ENCODE measurements at places on chromosomes 5 and 9.

- no peak for DNase-seq
These were observed 35.2 kb upstream of the SPARC start for GRCh38 chr5:151721812-151722391.

GRCh38 chr5:80181618-80182211 lies 74.1 kb downstream of the SERINC5 start:
- DNase-seq = no peak

DNA sequence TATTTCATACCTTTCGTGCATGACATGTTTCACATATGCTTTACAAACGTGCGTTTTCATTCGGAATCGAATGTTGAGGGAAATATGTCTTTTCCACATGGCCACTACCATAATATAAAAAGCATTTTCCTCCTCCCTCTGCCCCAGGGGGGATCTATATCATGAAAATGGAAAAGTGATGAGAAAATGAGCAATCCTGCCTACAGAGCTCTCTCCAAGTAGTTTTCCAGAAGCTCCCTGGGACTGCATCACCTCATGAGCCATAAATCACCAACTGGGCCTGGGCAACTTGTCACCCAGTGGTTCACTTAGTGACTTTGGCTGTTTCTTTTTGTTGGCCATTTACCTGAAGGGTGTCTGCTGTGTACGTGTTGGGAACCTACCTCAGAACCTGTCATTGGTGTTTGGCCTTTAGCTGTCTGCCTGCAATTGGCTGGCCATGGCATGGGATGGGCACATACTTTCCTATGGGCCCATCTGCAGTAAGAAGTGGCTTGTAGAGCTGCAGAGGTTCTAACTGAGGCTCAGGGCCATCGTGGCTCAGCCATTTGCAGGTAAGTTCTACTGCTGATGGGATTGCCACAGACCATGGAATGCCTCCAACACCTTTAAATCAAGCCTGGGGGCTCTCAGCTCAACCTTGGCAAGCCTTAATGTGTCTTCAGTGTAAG lies 9.5 kb upstream of the TIFAB start:
- DNase-seq = no peak

- DNase-seq = no peak
These were observed 54.0 kb upstream of the SPATA31D4 start for GRCh38 chr9:81874250-81874649.

- DNase-seq = no peak
These were observed 138.9 kb upstream of the IRX4 start for GRCh38 chr5:2021484-2022176.

DNA sequence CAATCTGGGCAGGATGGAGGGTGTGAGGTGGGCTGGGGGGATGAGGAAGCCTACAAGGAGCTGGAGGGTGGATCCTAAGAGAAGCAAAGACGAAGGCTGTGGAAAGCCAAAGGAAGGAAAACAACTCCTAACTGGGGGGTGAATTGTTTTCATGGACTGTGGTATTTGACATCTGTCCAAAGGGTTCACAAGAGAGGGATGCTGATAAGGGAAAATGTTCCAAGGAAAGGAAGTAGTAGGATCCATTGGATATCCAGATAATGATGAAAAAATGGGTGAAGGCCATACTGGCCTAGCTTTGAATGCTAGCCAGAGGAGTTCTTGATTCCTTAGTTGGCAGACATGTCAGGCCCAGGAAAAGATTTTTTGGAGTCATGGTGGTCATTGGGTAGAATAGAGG lies 51.8 kb upstream of the FOXI1 start:
- DNase-seq = no peak

DNA sequence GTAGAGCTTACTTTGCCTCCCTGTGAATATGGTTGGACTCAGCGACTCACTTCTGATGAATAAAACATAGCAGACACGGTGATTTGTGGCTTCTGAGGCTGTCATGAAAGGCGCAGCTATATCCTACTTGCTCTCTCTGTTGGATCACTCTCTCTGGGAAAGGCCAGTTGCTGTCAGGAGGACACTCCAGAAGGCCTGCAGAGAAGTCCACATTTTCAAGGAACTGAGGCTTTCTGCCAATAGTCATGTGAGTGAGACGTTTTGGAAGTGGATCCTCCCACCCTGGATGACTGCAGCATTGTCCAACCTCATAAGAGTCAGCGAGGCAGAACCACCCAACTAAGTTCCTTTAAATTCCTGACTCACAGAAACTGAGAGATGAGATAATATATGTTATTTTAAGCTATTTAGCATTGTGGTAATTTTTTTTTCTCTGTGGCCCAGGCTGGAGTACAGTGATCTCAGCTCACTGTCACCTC lies 156.0 kb upstream of the MAST4 start:
- DNase-seq = no peak

GRCh38 chr9:93520523-93520922 lies 55.9 kb upstream of the PHF2 start:
- no peak for DNase-seq

GRCh38 chr5:145536133-145536532 lies 299.0 kb downstream of the PRELID2 start:
- DNase-seq = no peak

DNA sequence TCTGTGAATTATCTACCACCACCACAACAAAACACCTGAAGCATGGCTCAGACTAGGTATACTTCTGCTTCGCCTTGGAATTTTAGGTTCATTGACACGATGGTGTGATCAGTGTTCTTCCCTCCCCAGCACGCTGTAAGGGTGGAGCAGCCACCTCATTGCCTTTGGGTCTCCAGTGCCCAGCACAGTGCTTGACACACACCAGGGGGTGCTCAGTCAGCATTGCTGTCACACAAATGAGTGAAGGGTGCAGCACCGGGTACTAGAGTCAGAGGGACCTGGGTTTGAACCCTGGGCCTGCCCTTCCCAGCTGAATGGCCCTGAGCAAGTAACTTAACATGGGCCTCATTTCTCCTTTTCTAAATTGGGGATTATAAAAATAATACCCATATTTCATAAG lies 9.9 kb upstream of the ANGPTL2 start:
- no peak for DNase-seq

DNA sequence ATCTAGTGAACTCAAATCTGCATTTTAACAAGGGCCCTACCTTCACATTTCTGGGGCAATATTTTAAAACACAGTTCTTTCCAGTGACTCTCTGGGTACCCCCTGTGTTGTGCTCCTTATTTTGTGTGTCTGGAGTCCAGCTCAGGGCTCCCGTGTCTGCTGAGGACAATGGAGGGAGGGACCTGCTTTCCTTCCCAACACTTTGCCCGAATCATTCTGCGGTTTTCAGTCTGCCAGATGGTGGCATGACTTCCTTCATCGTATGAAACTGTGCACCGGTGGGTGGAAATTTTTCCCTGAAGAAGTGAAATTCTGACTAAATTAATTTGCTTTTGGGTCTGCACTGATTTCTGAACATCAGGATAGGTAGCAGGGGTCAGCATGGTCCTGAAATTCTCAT lies 153.6 kb upstream of the CD180 start:
- no peak for DNase-seq

- no peak for DNase-seq
These were observed 120.1 kb upstream of the CCL21 start for GRCh38 chr9:34830068-34830467.

DNA sequence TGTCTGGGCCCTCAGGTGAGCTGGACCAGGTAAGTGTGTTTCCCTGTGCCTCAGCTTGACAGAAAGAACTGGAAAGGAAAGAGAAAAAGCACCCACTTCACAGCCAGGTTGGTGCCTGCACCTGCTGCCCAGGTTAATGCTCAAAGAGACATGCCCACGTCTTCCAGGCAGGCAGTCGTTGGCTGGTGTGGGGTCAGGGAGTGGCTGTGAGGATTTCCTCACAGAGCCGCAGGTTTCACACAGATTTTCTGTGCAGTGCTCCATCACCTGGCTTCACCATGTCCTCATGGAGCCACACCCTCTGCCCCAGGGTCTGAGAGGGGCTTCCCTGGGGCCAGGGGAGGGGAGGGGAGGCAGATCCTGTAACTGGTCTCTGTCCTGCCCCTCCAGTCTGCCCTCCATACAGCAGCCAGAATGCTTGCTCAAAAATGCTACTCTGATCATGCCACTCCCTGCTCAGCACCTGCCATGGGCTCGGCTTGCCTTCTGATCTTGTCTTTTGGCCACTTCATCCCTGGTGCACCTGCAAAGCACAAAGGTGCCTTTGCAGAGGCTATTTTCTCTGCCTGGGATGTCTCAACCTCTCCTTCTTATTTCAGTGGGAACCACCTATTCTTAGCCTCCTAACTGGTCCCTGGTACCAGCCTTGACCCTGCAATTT lies 82.5 kb upstream of the UBTD2 start:
- no peak for DNase-seq

DNA sequence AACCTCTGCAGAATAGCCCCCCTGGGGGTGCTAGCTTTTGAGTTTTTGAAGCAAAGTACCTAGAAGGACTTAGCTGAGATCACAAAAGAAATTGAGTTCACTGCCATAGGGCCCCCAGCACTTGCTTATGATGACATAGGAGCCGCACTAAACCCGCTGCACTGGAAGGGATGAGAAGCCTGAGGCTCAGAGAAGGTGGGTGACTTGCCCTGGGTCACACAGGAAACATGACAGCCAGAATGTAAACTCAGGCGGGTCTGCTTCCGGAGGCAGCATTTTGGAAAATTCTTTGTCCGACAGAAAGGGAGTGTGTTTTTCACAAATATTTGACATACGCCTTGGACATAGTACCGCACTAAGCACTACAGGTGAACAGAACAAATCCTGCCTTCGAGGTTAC lies 8.4 kb upstream of the TOR1B start:
- no peak for DNase-seq

GRCh38 chr9:129178568-129179382 lies 714 bp upstream of the IER5L start:
- DNase-seq = no peak

GRCh38 chr5:30112867-30113266 lies 1080.6 kb upstream of the CDH6 start:
- no peak for DNase-seq

DNA sequence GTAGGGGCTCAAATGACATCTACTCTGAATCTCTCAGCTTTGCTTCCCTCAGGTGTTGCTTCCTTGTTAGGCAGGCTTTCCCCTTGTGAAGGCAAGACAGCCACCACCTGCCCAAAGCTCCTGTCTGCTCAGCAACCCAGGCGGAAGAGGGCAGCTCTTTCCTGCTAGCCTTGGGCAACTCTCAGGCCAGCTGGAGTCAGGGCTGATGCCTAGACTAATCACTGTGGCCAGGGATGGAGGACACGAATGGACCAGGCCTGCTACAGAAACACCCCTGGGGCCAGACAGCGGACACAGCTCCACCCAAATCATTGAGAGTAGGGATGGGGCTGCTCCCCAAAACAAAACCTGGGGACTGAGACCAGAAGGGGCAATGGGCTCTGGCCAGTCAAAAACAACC lies 138.0 kb downstream of the MTX3 start:
- no peak for DNase-seq

- DNase-seq = no peak
These were observed 228.9 kb upstream of the IRX4 start for GRCh38 chr5:2111569-2112105.

- no peak for DNase-seq
These were observed 186.7 kb downstream of the NTRK2 start for GRCh38 chr9:84856181-84856632.

- no peak for DNase-seq
These were observed 40.9 kb upstream of the POC5 start for GRCh38 chr5:75758116-75758515.

DNA sequence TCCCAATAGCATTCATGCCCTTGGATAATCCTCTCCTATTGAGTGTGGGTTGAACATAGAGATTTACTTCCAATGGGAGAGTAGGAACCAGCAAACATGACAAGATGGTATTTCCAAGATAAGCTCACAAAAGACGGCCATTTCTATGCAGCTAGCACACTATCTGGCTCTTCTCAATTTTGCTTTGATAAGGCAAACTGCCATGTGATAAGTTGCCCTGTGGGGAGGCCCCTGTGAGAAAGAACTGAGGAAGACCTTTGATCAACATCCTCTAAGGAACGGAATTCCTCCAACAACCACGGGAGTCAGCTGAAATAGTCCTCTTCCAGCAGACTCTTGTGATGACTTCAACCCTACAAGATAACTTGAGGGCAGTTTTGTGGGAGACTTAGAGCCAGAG lies 211.9 kb upstream of the TRPM3 start:
- no peak for DNase-seq

DNA sequence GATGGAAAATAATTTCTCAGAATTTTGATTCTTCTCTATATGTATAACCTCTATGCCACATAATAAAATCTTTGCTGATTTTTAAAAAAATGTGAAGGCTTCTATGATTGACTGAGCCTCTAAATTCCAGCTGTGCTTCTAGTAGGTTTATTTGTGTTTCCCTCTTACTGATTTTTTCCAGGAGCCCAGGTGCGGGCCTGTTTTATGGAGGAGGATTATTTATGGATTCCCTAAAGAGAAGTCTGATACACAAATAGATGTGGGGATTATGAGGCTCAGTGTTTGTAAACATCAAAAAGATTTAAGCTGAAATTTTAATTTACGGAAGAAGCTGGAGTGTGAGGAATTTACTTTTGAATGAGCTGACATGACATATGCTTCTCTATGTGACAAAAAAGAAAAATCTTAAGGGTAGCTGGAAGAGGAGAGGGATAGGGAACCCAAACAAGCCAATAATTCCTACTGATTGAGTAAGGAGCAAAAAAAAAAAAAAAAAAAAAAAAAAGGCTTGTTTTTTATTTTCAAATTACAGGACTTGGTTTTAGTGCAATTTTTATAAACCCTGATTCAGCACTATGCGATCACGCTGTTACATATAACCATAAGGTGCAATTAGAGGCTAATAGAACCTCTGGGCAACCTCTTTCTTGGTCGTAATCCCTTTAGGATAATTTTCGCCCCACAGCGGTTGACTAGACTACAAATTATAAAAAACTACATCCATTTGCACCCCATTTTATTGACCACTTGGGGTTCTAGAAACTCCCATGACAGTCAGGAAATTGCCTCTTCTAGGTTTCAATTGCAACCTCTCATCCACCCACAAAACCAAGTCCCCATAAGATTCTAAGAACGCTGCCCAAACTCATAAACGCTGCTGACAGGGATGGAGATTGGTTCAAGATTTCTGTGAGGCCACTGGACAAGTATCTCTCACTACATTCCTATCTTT lies 44.4 kb upstream of the RAI14 start:
- no peak for DNase-seq

- DNase-seq = peak; percentile 23
These were observed at the start of gene HAVCR2 for GRCh38 chr5:157108976-157109375. TSS of gene HAVCR2 (minus strand) at chr5:157109044. CDS start at chr5:157108983, 61 bp downstream.

DNA sequence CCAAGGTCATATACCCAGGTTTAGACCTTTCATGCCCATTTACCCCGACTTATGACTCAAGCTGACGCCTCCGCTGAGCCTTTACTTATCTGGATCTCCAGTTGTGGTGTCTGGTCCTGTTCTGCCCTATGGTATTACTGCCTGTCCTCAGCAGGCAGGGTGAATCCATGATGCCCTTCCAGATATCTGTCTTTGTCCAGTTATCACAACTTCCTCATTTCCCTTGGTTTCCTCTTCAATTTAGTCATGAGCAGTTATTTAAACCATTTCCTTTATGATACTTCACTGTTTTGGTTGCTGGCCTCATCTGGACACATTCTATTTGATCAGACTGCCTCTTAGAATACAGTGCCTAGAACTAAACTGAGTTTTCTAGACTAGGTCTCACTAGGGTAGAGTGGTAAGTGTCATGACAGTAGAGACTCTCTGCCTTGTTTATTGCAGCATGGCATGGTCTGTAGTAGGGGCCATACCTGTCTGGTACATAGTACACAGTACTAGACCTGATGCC lies 93.3 kb downstream of the MELK start:
- no peak for DNase-seq

- DNase-seq = no peak
These were observed 56.7 kb upstream of the EQTN start for GRCh38 chr9:27353474-27354229.
